Activated T-helper 2 cell treated with anti-CD3 and anti-CD28 coated beads, Interferon-gamma antibody, Interleukin-2, Interleukin-4, amounts not matched to agents 10 μg/mL and 5 μg/mL and 100 μg/mL, durations not matched to agents 14 hours and 24 hours and 36 hours (primary cell): ENCODE measurements at places on chromosomes 4 and X.

DNA sequence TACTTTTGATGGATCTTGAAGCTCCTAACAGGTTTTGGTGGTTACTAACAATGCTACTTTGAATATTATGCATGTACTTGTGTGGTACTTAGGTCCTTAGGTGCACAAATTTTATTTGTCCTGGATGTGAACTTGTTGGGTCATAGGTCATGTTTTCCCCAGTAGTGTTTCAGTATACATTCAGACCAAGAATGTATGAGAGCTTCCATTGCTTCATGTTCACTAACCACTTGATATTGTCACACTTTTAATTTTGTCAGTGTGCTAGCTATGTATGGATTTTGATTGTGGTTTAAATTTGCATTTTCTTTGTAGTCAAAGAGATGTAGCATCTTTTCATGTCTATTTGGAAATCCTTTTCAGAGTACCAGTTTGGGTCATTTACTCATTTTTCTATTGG is 32.2 kb downstream of the CLCN3 start:
- H3K4me3 ChIP-seq, result no peak overlapping the region
- H3K36me3 ChIP-seq, result peaks cover 22% of the 10 kb centered on the region
- no peak for DNase-seq
- no peak overlapping the region for H3K27ac ChIP-seq
- H3K27me3 ChIP-seq, result no peaks in the 10 kb centered on the region
- peaks cover 11% of the 10 kb centered on the region for H3K4me1 ChIP-seq

DNA sequence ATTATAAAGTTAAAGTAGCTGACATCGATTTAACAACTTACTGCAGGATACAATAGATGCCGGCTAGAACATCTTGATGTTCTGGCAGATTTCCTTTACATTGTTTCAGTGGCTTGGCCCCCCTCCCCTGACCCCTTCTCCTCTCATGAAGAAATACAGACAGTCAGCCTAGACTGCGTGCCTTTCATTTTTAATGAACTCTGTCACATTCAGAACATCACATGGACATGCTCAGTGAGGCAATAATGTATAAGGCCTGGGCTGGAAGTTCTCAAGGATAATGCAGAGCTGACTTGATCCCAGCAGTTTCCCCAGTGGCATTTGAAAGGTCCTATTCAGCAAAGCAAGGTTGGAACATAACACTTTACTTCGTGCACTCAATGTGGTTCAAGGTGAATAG is 239.2 kb downstream of the ANK2 start:
- H3K27ac ChIP-seq, result no peak overlapping the region
- peaks cover 3% of the 10 kb centered on the region for H3K27me3 ChIP-seq
- H3K4me1 ChIP-seq, result no peaks in the 10 kb centered on the region
- no peak overlapping the region for H3K4me3 ChIP-seq

DNA sequence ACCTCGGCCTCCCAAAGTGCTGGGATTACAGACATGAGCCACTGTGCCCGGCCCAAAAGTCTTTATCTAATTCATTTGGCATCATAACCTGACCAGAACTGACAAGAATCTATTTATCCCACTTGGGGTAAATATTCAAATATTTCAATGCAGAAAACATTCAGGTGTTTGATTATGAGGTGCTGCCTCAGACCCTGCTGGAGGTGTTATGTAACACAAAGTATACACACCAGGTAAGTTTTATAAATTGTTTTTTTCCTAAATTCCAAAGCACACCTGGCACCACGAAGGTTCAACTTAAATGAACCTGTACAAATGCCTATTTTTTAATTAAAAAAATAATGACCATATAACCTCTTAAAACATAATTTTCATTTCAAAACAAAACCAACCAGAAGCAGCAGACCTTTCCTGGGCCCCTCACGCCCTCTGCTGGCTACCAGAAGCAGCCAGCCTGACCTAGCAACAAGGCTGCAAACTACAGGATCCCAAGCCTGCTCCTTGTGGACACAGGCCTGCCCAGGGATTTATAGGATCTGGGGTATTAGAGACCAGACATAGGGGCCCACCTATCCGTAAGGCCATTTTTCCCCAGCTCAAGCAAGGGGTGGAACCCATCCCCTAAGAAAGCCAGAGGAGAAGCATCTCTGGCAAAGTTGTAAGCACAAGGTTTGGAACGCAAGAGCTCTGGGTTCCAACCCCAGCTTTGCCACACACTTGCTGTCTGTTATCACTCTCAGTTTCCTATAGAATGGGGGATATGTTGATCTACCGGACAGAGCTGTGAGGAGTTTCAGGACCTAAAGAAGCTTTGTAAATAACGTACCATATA is 11.7 kb downstream of the OTUD5 start:
- H3K27ac ChIP-seq, result peak overlapping the region; percentile 33
- no peaks in the 10 kb centered on the region for H3K27me3 ChIP-seq
- DNase-seq, result no peak
- H3K36me3 ChIP-seq, result peaks cover 33% of the 10 kb centered on the region
- peaks cover 37% of the 10 kb centered on the region for H3K4me1 ChIP-seq

DNA sequence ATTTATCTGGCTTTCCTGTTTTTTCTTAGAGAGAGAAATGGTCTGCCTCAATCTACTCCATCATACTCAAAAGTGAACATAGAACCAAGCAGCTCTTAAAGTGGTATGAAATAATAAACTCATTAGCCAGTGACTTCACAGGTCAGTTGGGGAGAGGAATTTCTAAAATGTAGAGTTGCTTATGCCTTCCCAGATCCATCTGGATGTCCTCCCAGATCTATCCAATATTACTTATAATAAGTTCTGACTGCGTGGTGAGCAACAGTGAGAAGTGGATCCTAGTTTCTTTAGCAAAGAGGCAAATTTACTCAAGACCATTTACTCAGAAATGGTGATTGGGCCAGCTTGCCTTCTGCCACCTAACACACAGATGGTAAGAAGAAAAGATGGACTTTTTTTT is 748.0 kb downstream of the PCDH18 start:
- H3K27me3 ChIP-seq, result no peaks in the 10 kb centered on the region
- no peaks in the 10 kb centered on the region for H3K36me3 ChIP-seq
- no peak overlapping the region for H3K4me3 ChIP-seq
- no peaks in the 10 kb centered on the region for H3K4me1 ChIP-seq
- DNase-seq, result no peak

DNA sequence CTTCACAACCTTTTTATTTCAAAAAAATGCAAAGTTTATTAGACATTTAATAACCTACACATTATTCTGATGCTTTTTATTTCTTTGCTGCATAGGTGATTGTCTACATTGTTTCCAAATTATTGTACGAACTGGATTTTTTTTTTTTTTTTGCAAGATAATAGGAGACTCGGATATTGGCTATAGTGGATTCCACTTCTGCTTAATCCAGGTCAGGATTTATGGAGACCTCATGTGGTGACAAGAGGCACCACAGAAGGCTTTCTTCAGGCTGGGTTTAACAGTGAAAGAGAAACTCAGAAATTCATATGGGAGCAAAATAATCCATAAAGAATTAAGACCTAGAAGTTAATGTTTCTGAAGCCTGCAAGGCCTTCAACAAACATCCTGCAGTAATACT is 2.4 kb upstream of the SLIT2 start:
- H3K36me3 ChIP-seq, result no peaks in the 10 kb centered on the region
- no peak for DNase-seq
- H3K4me1 ChIP-seq, result peaks cover 5% of the 10 kb centered on the region
- peaks cover 30% of the 10 kb centered on the region for H3K27me3 ChIP-seq

- H3K27ac ChIP-seq, result no peak overlapping the region
- H3K4me3 ChIP-seq, result no peak overlapping the region
- no peaks in the 10 kb centered on the region for H3K4me1 ChIP-seq
- no peak for DNase-seq
- H3K27me3 ChIP-seq, result no peaks in the 10 kb centered on the region
Observed at GRCh38 chr4:172073590-172073989, 260.4 kb downstream of the GALNTL6 start.

DNA sequence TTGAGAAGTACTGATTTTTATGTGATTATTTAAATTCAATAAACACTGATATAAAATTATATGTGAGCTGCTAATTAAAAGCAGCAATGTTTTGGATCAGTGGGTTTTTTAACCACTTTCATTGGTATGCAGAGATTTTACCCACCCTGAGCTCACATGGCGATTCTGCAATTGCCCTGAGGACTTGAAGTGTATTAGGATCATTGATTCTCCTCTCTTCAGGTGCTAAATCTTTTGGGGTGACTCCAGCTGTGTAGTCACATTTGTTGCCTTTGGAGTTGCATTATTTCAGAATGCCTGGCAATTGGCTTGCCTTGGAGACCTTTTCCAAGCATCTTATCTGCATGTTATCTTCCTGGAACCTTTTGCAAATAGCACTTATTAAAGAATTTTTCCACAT is 51.3 kb downstream of the UGT8 start:
- no peak overlapping the region for H3K4me3 ChIP-seq
- no peak overlapping the region for H3K27ac ChIP-seq
- no peak for DNase-seq
- H3K27me3 ChIP-seq, result peaks cover 5% of the 10 kb centered on the region
- no peaks in the 10 kb centered on the region for H3K36me3 ChIP-seq
- H3K4me1 ChIP-seq, result no peaks in the 10 kb centered on the region

- H3K36me3 ChIP-seq, result peaks cover 21% of the 10 kb centered on the region
- H3K4me3 ChIP-seq, result no peak overlapping the region
- H3K4me1 ChIP-seq, result peaks cover 10% of the 10 kb centered on the region
- no peak for DNase-seq
- no peak overlapping the region for H3K27ac ChIP-seq
Observed at GRCh38 chrX:53190363-53190960, 34.5 kb downstream of the KDM5C start.

DNA sequence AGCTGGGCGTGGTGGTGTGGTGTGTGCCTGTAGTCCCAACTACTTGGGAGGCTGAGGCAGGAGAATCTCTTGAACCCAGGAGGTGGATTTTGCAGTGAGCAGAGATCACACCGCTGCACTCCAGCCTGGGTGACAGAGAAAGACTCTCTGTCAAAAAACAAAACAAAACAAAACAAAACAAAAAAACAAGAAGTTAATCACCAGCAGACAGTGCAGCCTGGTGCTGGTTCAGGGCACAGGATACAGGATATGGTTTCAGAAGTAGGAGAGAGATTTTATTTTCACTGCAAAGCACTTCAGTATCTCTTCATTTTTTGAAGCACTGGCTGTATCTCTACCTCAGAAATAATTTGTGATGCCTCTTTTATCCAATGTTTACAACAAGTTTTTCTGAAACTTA is 1222.9 kb upstream of the PRKX start:
- no peak overlapping the region for H3K27ac ChIP-seq
- no peak for DNase-seq
- no peaks in the 10 kb centered on the region for H3K4me1 ChIP-seq
- H3K27me3 ChIP-seq, result no peaks in the 10 kb centered on the region
- H3K4me3 ChIP-seq, result no peak overlapping the region

DNA sequence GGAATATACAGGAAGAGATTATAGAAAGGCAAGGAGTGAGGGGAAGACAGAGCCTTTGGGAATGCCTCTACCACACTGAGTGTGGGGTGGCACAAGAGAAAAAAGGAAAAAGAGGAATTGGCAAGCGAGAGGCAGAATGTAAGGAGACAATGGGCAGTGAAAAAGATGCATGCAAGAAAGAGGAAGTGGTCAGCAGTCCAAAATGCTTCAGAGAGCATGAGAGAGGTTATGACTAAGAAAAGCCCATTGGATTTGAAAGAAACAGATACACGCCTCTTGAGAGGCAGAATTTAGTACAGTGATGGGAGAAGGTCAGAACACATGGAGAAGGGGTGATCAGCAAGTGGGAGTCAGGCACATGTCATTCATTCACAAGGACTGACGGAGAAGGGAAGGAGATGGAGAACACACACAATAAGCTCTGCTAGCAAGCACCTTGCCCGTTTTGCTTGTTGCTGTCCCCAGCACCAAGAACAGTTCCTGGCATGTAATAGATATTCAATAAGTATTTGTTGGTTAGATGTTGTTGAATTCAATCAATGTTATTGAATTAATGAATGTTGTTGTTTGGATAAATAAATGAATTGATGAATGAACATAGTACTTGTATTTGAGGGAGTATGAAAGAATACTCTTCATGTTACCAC is 6.3 kb downstream of the DCHS2 start:
- no peak for DNase-seq
- peaks cover 19% of the 10 kb centered on the region for H3K27me3 ChIP-seq
- H3K36me3 ChIP-seq, result no peaks in the 10 kb centered on the region
- H3K4me3 ChIP-seq, result no peak overlapping the region
- H3K4me1 ChIP-seq, result no peaks in the 10 kb centered on the region

GRCh38 chr4:4225915-4226605 is 669 bp downstream of the OTOP1 start:
- no peak overlapping the region for H3K4me3 ChIP-seq
- H3K27me3 ChIP-seq, result peaks cover 51% of the 10 kb centered on the region
- no peak for DNase-seq
- peaks cover 6% of the 10 kb centered on the region for H3K36me3 ChIP-seq
- H3K27ac ChIP-seq, result no peak overlapping the region
- H3K4me1 ChIP-seq, result no peaks in the 10 kb centered on the region

GRCh38 chr4:42282081-42282901 is 115.0 kb upstream of the SHISA3 start:
- DNase-seq, result peak; percentile 12
- H3K4me3 ChIP-seq, result no peak overlapping the region
- peaks cover 12% of the 10 kb centered on the region for H3K27me3 ChIP-seq
- H3K4me1 ChIP-seq, result peaks cover 5% of the 10 kb centered on the region
- H3K27ac ChIP-seq, result no peak overlapping the region
- no peaks in the 10 kb centered on the region for H3K36me3 ChIP-seq
